ENCODE measurements at places on chromosomes 1 and 21.

DNA sequence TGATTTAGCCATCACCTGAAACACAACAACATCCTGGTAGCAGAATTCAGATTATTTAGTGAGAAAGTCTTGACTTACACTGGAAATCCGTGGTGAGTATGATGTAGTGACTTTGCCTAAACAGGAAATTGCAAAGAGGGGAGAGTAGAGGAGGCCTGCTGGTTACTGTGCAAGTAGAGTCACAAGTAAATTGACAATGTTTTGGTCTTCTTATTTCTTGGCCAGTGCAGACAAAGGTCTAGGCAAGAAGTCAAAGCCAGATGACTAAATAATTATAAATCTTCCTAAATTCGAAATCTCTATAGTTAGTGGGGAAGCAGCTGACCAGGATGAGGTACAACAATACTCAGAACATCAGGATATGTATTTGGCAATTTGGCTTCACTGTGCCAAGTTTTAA lies 159.5 kb upstream of the KCTD3 start:
- no peak for DNase-seq

DNA sequence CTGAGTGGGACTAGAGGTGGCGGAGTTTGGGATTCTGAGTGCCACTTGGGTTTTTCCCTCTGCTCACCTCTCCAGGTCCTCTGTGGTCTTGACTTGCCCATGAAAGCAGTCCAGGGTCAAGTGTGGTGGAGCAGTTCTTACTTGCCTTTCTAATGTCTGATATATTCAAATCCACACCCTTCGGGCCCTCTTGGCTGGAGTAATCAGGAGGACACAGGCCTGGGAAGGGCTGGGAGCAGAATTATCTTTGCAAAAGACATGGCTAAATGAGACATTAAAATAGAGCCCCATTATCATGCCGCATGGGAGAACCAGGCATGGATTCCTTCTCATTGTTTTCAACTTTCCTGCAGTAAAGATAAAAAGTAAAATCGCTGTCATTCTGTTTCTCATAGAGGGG lies 74.0 kb downstream of the NFASC start:
- DNase-seq, result no peak

DNA sequence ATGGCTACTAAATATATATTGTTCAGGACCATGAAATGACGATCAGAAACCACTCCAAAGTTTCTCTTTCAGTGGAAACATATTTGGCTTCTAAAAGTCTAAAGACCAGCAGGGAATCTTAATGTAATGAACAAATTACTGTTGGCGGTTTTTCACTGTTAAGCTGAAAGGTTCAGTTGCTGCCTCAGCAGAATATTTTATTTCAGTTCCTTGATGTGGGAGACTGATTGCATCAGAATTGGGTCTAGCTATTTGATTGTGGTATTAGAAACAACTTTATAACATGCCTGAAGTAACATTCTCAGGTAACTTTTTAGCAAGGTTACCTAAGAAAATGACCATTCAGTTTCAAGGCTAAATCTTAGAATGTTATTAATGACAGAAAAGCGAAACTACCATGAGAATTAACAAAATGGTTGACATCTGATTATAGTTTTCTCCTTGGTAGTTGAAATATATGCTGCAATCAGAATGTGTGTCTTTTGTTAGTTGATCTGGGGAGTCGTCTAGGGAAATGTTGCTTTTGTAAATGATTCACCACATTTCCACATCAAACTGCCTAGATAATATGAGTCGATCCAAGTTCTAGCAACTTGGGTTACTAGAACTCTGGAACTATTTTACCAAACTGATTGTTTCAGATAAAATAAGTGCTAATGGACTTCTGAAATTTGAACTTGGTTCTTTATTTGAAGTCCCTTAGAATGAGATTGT lies 200.4 kb downstream of the HMCN1 start:
- no peak for DNase-seq

- DNase-seq, result no peak
Observed at GRCh38 chr1:183262628-183263200, 76.7 kb downstream of the LAMC2 start.

DNA sequence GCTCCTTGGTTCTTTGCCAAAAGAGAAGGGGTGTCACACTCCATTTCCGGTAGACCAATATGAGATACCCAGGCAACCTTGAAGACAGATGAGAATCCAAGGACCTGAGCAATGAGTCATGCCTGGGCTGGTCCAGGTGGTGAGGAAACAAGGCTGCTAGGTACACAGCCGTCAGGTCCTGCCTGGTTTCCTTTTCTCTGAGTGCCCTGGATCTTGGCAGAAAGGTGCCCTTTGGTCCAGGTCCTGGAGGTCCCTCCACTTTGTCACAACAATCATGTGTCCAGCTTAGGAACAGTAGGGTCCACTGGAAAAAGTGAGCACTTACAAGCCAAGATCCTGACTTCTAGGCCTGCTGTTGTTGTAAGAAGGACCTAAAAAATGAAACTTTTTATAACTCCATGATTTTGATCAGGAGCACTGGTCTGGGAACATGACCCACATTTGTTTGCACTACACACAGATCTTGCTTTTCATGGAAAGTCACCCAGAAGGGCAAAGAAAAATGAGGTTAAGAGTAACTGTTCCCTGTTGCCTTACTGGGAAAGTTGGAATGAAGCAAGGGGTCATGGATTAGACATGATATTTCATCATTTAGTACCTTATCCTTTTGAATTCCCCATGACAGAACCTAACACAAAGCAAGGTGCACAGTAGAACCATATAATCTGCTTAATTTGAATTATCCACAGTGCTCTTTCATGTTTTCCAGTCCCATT lies 94.7 kb downstream of the PAPPA2 start:
- DNase-seq, result no peak

DNA sequence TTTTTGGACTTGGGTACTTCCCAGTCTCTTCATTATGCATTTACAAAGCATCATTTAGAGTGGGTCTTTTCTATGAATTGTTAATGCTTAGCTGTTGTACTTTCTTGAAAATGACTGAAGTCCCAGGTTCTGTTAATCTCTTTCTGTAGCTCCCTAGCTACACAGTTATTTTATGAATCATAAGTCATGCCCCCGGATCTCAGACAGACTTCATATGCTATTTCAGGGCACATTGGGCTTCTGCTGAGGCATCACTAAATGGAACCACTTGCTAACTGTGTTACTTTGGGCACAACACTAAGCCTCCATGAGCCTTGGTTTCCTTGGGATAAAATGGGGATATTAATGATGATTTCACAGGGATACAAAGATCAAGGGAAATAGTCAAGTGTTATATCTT lies 55.5 kb upstream of the RBM15 start:
- DNase-seq, result no peak

- DNase-seq, result no peak
Observed at GRCh38 chr1:234218078-234218477, 155.2 kb upstream of the COA6 start.

DNA sequence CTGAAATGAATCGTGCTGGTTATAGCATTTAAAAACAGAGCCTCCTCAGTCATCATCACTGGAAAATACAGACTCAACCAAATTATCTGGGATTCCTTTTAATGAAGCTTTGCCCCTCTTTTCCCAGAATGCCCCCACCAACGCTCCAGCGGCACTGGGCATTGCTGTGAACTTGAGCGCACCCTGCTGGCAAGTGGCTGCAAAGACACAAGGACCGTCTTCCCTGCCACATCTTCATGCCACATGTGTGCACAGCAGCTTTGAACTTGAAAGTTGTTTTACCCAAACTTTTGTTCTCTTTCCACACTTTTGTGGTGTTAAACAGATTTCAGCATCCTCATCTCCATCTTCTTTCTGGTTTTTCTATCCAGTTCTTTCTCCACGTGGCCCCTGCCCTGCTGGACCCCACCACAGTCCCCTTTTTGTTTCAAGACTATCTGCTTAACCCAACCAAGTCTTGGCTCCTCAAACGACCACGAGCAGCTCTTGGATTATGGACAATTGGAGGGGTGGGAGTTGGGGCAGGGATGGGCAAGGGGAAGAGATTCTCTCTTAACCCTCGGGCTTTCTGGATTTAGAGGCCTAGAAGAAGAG lies 12.8 kb upstream of the LMX1A start:
- peak; percentile 29 for DNase-seq

DNA sequence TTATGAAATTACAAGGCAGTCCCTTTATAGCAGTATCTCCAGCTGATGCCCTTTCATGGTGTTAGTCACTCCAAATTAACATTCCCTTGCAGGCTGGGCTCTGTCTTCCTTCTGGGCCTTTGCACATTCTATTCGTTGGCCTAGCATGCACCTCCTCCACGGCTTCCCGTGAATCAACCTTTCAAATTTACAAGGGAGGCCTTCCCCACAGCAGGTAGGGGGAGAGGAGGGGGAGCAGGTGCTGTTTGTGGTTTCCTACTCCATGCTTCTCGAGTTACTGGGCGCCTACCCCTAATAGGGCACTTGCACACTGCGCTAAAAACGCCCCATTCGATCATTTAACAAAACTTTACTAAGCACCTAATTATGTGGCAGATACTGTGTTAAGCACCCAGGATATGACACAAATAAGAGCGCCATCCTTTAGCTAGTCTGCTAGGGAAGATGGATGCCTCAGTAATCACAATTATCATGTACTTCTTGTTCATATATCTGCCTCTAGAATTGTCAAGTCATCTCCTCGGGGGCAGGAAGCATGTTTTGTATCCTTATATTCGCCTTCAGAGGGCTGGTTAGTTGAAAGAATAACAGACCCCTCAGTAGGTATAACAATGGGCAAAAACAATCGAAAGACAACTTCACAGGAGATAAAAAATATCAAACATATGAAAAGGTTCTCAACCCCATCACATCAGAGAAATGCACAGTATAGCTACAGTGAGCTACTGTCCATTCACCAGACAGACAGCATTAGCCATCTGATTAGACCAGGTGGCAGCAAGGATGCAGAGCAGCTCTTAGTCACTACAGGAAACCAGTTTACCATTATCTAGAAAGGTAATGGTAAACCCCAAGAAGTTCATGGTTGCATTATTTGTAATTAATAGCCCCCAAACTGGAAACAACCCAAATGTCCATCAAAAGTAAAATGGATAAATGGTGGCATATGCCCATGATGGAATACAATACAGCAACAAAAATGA lies 1.7 kb upstream of the ADAR start:
- DNase-seq, result peak; percentile 72

GRCh38 chr1:44348061-44348485 lies 7.0 kb downstream of the ERI3 start:
- DNase-seq, result no peak

- DNase-seq, result no peak
Observed at GRCh38 chr1:26034504-26035202, 11.3 kb downstream of the SLC30A2 start.

- DNase-seq, result no peak
Observed at GRCh38 chr21:42361286-42361685, 5.0 kb downstream of the TFF1 start.

DNA sequence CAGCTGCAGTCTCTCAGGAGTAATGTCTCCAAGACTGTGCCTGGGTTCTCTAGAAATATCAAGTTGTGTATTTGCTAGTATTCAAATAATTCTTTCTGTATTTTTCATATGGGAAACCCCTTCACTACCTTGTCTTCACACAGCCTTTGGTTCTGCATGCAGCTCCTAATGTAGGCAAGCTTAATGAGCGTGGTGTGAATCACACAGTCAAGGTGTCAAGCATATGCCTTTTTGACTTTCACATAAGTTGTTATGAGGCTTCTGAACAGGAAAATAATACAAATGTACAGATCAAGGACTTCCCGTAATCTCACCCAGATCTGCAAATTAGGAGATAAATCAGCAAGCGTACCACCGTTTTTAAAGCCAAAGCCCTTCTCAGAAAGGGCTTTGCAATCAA lies at the start of gene FCRL3:
Gene FCRL3, minus strand, starts transcription at position 38 of the 400 bp plus-strand sequence. CDS start 280 bp downstream, outside the sequence.
- DNase-seq, result peak; percentile 32
